ENCODE measurements at places on chromosomes 7 and 10.

DNA sequence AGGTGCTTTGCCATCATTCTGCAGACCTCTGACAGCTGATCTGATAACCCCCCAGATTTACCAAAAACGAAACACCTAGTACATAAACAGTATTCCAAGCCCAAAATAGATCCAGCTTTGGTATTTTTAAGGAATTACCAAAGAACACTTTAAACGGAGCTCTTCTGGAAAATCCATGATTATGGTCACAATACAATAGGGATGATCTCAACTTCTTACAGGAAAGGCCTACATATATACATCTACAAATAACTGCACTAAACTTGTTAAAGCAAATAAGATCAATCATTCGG lies 69.7 kb downstream of the HTR7 start:
- DNase-seq: no peak

GRCh38 chr7:21054427-21055112 lies 267.9 kb upstream of the SP8 start:
- no peak for DNase-seq

DNA sequence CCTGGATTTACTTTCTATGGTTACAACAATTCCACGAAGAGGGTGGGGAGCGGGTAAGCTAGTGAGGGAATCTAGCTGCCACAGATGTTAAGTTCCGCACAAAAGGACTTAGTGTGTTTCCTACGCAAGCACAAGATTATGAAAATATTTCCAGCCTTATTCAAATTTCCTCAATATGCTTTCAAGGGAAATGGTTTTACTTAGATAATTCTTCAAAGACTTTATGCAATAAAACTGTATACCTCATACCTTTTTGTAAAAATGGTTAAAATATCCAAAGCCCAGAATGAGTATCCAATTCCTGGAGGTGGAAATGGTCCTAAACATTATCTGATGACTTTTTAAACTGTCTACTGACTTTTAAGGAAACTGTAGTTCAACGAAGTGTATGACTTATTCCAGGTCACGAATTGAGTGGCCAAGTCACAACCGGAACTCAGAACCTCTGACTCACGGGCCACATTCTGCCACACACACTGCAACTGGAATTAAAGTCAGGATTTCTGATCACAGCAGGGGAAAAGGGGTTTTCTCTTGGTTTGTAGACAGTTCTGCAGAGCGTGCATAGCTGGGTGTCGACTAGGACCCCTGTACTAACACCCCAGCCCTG lies 20.2 kb upstream of the INSIG1 start:
- no peak for DNase-seq

DNA sequence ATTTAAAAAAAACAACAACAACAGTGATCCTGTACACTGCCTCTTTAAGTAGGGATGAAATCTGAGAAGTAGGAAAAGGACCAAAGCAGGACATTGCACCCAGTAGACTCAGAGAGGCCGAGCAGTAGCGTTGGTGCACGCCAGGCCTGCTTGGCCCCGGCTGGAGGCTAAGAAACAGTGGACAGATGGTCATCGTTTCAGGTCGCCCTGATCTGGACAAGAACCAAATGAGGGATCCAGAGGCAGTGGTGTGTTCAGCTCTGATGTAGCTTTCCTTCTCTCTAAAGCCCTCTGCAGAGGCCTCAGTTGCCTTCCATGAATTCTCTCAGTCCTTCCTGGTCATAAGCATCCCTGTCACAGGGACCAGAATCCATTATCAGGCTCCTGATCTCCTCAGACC lies 142.2 kb upstream of the CDCA7L start:
- no peak for DNase-seq

DNA sequence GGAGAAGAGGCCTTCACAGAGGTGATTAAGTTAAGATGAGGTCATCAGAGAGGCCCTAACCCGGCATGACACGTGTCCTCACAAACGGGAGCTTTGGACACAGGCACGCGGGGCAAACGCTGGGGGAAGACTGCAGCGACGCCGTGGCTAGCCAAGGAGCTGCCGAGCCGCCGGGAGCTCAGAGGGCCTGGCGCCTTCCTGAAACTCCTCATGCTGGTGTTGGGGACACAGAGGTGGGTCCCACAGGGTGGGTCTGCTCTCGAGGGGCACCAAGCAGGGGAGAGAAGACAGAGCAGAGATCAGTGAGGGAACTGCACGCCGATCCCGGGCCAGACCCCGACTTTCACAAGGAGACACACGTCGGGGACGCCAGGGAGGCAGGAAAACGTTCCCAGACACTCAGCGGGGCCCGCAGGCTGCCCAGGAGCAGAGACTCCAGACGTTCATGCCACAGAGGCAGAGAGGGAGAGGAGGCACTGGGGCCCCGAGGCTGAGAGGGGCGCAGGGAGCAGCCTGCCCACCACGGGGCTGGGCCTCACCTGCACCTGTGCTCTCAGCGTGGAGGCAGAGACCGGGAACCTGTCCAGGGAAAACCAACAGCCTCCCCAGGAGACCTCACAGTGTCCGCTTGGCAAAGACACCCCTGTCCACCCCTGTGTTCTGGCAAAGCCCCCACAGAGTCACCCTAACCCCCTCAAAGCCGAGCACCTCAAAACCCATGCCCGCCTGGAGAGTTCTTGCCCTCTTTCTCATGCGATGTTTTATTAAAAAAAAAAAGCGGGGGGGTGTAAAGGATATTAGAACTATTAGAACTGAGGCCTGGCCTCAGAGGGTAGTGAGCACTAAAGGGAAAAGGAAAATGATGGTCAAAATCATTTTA lies 103.8 kb downstream of the PDGFA start:
- no peak for DNase-seq

GRCh38 chr7:1120791-1121190 lies 32.9 kb downstream of the GPER1 start:
- no peak for DNase-seq

GRCh38 chr10:48594803-48595538 lies 9.9 kb downstream of the ARHGAP22 start:
- no peak for DNase-seq

DNA sequence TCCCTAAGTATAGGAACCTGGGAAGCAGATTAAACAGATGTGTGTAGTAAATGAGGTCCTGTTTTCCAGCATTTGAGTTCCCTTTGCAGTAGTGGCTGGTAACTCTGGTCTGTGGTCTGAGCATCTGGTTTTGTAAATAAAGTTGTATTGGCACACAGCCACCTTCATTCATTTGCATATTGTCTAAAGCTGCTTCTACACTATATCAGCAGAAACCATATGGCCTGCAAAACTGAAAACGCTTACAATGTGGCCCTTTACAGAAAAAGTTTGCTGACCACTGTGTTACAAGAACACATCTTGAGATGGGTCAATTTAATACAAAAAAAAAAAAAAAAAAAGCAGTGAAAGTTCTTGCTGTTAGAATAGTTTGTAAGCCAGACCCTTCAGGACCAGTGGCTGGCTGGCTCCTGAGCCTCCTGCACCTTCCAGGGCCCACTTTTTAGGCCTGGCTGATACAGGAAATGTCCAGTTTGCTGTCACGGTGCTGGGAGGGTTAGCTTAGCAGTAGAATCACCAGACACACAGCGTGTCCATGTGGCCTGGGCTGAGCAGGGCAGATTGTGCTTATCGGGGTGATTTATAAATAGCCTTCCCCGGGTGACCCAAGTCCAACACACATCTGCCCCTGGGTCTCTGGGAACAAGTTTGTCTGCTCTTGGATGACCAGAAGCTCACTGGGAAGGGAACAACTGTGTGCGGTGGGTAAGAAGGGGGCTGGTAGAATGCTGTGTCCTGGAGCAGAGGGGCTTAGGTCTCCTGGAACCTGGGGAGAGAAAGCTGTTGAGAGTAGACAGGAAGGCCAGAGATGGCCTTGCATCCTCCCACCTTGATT lies 1.4 kb downstream of the C10orf71 start:
- DNase-seq: no peak

- peak; percentile 84 for DNase-seq
Measured at GRCh38 chr7:93298671-93299070, 66.5 kb downstream of the VPS50 start.

DNA sequence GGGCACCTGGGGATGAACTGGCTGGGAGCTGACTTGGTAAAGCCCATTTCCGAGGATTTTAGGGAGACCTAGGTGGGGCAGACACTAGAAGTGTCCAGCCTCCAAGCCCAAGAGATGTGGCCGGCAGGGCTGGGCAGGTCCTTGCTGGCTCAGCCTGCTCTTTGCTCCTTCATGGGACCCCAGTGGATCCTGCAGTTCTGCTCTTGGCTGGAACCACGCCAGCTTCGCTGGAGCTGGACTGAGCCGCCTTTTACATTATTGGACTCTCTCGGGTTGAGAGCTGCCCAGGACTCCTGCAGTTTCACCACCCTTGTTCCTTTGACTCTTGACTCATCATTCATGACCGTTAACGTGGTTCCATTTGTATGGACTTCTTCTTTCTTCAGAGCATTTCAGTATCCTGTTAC lies 5.7 kb downstream of the PPIF start:
- no peak for DNase-seq

- no peak for DNase-seq
Measured at GRCh38 chr10:84706875-84707274, 378.5 kb downstream of the CCSER2 start.

GRCh38 chr10:95181726-95182125 lies 12.3 kb upstream of the ACSM6 start:
- DNase-seq: peak; percentile 21

GRCh38 chr7:54858008-54858692 lies 99.1 kb upstream of the SEC61G start:
- DNase-seq: no peak

GRCh38 chr7:80918399-80918798 lies 452 bp downstream of the SEMA3C start:
- DNase-seq: peak; percentile 45

DNA sequence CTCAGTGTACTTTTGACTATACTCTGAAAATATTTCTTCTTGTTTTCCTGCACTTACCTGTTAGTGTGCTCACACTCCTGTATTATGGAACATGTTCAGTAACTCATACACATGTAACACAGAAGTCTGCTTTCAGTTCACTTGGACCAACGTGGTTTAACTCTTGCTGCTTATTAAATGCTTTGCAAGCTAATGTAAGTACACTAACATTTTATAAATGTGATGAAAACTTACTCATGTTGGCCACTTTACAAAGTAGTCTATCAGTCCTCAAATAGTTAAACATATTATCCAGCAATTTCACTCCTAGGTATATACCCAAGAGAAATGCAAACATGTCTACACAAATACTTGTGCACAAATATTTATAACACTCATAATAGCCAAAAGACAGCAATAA lies 98.4 kb downstream of the UBE2H start:
- no peak for DNase-seq

Data from iris pigment epithelial cell (primary cell).